ENCODE measurements at places on chromosomes 6 and 20.

- no peak for DNase-seq
Measured at GRCh38 chr6:47168180-47168579, 126.0 kb upstream of the ADGRF1 start.

- DNase-seq, result no peak
Measured at GRCh38 chr6:5103250-5103649, 18.1 kb downstream of the PPP1R3G start.

- DNase-seq, result peak; percentile 58
Measured at GRCh38 chr20:31608251-31608945, 3.3 kb downstream of the ID1 start.

- no peak for DNase-seq
Measured at GRCh38 chr6:22024973-22025467, 271.8 kb downstream of the PRL start.

DNA sequence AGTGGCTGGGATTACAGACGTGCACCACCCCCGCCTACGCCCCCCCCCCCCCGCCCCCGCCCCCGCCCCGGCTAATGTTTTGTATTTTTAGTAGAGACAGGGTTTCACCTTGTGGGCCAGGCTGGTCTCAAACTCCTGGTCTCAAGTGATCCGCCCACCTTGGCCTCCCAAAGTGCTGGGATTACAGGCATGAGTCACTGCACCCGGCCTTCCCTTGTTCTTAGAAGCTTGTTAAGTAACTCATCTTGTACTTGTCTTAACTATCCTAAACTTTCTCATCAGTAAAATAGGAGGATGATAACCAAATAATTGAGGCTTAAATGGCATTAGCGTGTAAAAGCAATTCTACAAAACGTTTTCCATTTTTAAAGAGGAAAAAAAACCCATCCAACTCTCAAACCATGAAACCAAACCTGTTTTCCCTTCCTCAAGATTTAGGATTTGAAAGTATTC is 4.2 kb downstream of the CDYL start:
- no peak for DNase-seq

GRCh38 chr20:61812845-61813485 is 252.7 kb downstream of the TAF4 start:
- no peak for DNase-seq

GRCh38 chr20:13147071-13147963 is 73.8 kb upstream of the ISM1 start:
- DNase-seq, result no peak

DNA sequence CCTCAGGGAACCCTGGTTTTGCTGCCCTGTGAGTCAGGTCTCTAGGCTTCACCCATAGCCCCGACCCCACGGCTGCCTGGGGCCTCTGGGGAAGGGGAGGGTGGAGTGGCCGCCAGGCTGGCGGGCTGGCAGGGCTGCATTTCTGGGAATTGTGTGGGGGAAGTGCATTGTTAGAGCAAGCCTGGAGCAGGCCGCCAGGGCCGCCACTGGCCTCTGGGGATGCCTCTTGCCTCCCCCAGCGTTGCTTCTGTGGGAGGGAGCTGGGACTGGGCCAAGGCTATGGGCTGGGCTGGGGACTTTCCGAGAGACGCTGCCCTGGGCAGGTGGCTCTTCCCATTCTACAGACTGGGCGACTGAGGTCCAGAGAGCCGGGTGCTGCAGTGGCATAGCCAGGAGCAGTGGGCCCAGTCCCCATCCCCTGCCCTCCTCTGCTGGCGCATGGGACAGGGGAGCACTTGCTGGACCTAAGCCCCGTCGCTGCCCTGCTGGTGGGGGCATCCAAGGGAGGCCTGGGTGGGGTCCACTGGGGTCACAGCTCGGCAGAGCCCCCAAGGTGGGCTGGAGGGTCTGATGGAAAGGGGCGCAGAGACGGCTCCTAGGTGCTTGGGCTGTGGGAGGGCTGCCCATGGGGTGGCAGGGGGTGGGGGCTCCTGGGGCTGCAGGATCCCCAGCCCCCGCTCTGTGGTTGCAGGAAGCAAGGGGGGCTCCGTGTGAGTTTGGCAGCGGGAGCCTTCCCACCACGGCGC is 6.6 kb upstream of the SOX18 start:
- DNase-seq, result no peak

DNA sequence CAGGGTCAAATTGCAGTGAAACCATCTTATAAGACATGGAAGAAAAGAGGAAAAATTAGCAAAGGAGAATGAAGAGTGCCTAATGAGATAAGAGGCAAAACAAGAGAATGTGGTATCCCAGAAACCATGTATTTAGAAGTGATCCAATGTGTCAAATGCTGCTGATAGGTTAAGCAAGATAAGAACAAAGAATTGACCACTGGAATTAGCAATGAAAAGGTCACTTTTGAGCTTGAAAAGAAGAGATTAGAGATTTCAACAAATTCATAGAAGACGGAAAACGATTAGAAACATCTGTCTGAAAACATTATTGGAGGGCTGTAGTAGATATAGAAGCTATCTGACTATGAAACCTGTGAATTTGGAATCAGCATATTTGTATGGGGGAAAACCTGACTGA is 112.2 kb downstream of the AHI1 start:
- no peak for DNase-seq

- DNase-seq, result no peak
Measured at GRCh38 chr20:17021481-17021880, 205.4 kb upstream of the PCSK2 start.

GRCh38 chr20:56409521-56409920 is 2.5 kb upstream of the CASS4 start:
- no peak for DNase-seq

GRCh38 chr6:122651604-122652003 is 41.4 kb downstream of the PKIB start:
- DNase-seq, result no peak

DNA sequence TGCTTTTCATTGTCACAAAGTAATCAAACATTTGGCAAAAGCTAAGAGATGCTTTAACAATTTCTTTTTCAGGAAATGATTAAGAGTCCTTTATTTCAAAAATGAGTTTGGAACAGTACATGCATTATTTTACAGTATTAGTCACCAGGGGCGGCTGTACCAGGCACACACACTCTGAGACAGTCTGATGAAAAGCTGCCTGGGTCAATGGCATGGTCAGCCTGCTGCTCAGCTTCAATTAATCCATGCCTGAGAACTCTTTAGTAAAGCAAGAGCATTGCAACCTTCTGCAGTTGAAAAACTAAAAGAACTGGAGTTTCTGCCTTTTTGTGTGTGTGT is 105.5 kb downstream of the TULP4 start:
- DNase-seq, result no peak

DNA sequence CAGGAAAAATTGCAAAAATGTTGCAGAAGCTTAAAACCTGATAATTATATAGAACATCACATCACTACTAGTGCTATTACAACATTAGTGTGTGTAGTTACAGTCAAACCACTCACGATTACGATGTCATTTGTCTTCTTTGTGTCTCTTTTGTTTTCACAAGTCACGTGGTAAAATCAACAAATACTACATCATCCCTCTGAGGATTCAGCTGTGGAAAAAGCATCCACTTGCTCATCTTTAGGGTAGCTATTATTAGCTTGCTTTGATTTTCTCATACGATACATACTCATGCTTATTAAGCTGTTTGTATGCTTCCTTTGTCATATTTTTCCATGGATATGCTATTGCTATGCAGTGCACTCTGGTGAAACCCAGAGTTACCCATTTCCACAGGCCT is 22.2 kb upstream of the ATXN1 start:
- no peak for DNase-seq

Data from NCI-H524 treated with DMSO at 0.1 percent for 48 hours (cell line).